ENCODE measurements at places on chromosomes 7 and 10.

DNA sequence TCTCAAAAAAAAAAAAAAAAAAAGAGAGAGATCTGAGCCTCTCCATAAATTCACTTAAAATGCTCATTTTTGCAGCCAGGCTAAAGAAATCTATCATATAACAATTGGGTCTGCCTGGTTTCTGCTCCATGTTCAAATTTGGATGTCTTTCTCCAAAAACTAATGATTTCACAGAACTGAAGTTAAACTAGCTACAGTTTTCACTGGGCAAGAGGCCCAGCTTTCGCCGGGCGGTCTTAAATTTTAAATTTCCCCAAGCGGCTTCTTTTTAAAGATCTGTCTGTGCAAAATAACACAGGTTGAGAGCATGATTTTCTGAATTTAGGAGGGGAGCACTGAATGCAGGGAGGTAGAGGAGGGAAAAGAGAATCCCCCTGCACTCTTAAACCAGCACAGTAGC is 603.4 kb downstream of the KCNMA1 start:
- DNase-seq = no peak

- DNase-seq = no peak
These were observed 461.5 kb upstream of the C7orf33 start for GRCh38 chr7:148129023-148129422.

- no peak for DNase-seq
These were observed 12.7 kb downstream of the CUL1 start for GRCh38 chr7:148711191-148712102.

GRCh38 chr7:128000854-128001265 is 30.4 kb downstream of the LRRC4 start:
- no peak for DNase-seq

GRCh38 chr10:62818426-62819011 is 2.4 kb upstream of the EGR2 start:
- peak; percentile 31 for DNase-seq

DNA sequence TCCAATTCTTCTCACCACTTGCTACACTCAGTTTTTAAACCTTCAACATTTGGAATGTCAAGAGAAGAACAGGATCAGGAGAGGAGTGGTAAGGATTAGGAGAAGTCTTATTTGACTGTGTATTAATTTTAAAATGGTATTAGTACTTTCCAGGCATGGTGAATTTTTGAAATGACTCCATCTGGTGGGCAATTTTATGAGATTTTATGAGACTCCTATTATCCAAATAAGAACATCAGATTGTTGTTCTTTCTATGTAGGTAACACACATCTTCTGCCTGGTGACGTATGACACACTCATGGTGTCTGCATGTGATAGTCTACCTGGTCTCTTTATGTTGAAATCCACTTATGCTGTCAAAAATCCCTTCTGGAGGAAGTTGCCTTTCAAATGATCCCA is 51.0 kb downstream of the SLC13A1 start:
- DNase-seq = no peak

- DNase-seq = no peak
These were observed 19.3 kb downstream of the FOXI2 start for GRCh38 chr10:127756264-127756663.

DNA sequence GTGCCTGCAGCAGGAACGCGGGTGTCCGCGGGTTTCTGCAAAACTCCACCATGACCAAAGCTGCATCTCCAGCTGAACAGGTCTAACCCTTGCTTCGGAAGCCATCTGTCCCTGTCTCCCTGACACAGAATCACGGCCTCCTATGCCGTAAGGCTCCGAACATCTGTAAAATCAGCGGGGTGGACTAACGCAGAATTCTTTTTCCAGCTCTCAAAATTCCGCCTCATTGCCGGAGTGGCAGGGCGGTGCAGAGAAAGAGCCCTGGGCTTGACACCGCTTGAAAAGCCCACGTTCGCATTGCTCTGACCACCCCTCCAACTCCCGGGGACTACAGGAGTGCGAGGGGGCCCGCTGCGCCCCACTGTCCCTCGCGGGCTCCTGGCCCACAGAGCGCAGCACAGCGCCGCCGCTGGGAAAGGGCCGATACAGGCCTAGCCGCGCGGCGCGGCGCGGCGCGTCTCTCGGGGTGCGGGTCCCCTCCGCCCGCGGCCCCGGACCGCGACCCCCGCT is 409 bp downstream of the DNMBP start:
- peak; percentile 32 for DNase-seq

- DNase-seq = no peak
These were observed 128.0 kb downstream of the HGF start for GRCh38 chr7:81641873-81642272.
